ENCODE measurements at places on chromosomes 3 and 15.

GRCh38 chr15:100908466-100908865 is 10.7 kb upstream of the LRRK1 start:
- DNase-seq = no peak

DNA sequence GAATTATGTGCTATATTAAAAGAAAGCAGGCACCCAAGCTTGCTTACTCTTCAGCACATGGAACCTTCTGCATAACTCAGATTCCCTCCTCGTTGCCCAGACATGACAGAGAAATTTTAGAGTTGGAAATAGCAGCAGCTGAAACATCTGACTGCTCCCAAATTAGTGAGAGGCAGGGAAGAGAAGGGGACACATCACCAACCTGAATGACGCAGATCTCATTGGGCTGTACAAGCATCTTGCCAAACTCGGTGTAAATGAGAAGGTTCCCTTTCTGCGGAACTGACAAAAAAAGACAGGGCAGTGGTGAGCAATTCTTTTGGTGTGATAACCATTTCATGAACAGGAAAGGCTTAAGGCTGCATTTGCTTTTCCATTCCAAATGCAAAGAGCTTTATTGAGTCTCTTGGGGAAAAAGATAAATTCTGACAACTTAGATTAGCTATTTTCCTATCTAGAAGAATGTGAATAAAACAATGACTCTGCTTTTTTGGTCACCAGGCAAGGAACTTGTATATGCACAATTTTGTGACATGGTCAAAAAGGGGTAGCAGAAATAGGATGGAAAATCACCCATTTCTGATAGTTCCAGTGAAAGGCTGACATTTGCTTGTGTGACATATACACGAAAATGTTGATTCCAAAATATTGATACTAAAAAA is 35.1 kb downstream of the HGD start:
- DNase-seq = no peak

DNA sequence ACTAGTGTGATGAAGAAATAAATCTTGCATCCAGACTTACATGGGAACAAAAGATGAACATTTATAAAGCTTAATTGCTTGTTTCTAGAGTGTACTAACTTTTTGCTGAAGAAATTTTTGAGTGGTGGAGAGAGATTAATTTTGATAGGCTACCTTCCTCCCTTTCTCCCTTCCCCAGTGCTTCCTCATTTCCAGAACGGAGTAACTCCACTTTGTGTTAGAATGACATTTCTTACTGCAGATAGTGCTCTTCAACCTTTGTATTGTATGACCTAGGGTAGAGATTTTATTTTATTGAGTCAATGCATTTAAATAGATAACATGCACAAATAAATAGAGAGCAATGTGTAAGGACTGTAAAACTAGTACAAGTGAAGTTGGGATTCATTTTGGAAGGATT is 1.9 kb downstream of the ATP1B3 start:
- no peak for DNase-seq

GRCh38 chr15:51706926-51707608 is 25.8 kb downstream of the SCG3 start:
- no peak for DNase-seq

- DNase-seq = no peak
Observed at GRCh38 chr3:107942244-107942643, 148.6 kb downstream of the CD47 start.

- no peak for DNase-seq
Observed at GRCh38 chr3:12948371-12948770, 107.0 kb upstream of the RPL32 start.

GRCh38 chr3:55440104-55440708 is 46.9 kb downstream of the WNT5A start:
- no peak for DNase-seq

DNA sequence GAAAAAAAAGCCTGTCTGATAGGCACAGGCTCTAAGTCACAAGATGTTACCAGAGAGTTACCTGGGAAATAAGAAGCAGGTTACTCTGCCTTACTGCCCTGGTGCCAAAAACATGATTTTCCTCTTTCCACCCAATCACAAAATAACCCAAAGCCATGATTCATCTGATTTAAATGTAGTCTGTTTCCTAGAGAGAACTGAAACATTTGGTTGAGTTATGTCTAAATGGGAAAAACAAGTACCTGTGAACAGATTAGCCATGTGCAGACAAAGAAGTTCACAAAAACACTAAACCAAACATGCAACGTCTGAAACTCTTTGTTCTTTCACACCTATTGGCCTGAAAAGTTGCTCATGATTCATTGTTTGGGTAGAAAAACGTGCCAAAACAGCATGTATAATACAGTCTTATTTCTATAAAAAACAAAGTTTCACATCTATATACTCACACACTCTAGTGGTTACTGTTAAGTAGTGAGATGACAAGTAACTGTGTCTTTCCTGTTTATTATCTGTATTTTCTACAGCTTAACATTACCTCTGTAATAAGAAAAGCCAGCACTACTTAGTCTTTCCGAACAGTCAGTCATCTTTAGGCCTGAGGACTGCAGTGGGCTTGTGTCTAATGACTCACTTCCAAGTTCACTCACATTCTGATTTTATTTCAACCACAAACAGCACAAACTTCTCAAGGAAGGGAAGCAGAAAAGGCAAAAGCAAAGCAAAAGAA is 30.2 kb downstream of the FAM174B start:
- DNase-seq = no peak

GRCh38 chr3:105999856-106000255 is 131.0 kb upstream of the CBLB start:
- DNase-seq = no peak

DNA sequence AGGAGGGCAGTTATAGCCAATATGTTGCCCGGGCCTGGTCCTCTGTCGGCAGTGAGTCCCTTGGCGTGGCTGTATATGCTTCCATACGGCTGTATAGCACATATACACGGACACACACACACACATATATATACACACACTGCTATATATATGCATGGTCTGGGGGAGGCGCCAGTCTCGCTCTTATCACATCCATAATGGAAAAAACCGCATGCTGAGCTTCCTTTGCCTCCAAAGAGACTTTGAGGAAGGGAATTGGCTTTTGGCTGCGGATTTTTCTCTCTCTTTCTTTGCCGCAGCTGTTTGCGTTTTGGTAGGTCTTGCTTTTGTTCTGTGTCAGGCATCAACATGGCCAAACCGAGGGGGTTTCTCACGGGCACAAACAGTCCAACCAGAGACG is 11.3 kb upstream of the TMEM115 start:
- DNase-seq = peak; percentile 13

- no peak for DNase-seq
Observed at GRCh38 chr3:177731644-177732268, 534.5 kb upstream of the TBL1XR1 start.

- no peak for DNase-seq
Observed at GRCh38 chr3:40566694-40567093, 41.9 kb downstream of the ZNF621 start.

DNA sequence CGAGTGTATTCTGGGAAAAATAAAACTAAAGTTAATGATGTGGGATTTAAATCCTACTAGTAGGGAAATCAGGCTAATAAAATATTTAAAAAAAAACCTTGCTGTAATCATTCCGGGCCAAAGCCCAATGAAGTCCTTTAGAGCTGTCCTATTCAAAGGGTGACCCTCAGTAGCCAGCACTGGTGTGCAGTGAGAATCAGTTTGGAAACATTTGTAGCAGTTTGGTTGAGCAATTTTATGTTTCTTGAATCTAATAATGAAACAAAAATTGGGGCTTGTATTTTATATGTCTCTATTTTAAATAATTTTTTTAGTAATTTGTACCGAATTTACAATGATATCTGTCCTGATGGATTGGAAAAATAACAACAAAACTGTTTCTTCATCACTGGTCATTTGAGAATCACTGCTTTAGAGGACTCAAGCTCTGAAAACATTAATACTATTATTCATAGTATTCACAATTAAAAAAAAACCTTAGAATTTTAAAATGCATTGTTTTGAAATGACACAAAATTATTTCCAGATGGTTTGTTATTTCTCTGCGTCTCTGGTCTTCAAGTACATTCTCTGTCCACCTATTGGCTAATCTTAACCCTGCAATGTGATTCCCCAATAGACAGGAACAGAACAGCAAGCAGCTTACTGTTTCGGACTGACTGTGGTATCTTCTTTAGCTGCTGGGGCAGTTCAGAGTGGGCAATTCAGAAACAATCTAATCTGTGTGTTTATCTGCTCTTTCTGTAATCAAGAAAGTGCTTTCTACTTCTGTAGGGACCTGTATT is 71.2 kb downstream of the OTOL1 start:
- DNase-seq = no peak

DNA sequence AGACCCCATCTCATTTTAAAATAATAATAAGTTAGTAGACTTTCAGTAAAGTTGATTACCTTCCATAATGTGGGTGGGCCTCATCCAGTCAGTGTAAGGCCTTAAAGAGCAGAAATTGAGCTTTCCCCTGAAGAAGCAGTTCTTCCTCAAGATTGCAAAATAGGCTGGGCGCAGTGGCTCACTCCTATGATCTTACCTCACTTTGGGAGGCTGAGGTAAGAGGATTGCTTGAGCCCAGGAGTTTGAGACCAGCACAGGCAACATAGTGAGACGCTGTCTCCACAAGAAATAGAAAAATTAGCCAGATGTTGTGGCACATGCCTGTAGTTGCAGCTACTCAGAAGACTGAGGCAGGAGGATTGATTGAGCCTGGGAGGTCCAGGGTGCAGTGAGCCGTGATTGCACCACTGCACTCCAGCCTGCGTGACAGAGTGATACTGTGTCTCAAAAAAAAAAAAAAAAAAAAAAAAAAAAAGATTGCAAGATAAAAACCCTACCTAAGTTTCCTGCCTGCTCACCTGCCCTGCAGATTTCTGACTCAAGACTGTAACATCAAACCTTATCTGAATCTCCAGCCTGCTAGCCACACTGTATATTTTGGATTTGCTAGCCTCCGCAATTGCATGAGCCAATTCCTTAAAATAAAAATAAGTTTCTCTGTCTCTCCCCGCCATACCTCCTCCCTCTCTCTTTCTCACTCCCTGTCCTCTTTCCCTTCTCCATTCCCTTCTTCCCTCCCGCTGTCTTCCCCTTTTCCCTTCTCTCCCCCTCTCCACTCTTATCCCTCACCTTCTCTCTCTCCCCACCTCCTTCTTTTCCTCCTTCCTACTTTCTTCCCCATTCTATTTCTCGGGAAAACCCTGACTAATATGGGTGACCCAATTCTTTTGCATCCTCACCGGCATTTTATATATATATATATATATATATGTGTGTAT is 16.9 kb downstream of the KLHL18 start:
- DNase-seq = no peak

GRCh38 chr15:63236272-63236671 is 41.1 kb upstream of the APH1B start:
- no peak for DNase-seq

DNA sequence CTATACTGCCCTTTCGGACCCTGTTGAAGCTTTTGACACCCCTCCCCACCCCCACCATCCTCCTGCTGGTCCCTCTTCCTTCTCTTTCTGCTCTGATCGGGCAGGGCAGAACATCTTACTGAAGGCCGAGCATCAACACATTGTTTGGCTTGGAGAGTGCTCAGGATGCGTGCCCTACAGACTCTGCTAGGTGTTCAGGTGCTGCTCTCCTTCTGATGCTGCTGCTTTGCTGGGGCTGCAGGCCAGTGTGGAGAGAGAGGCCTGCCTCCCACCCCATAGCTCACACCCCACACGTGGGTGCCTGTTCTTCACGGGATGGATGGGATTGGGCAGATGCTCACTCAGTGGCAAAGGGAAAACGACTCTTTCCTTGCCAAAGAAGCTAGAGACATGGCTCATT is 89.8 kb upstream of the ONECUT1 start:
- DNase-seq = no peak

DNA sequence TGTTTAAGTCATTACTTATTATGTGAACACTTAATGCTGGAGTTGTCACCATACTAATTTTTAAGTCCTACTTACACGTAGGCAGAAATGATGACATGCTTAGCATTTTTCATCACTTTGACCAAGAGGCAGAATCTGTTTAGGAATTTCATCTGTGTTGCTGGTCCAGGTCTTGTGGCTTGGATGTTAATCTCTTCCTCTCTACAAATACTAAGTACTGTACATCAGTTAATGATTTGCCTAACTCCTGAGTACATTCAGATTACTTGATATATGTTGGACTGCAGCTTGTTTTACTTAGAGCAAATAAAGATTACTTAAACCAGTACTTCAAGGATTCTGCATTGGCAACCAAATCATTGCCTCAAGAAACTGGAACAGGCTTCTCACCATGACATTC is 8.6 kb downstream of the SNRK start:
- DNase-seq = no peak

DNA sequence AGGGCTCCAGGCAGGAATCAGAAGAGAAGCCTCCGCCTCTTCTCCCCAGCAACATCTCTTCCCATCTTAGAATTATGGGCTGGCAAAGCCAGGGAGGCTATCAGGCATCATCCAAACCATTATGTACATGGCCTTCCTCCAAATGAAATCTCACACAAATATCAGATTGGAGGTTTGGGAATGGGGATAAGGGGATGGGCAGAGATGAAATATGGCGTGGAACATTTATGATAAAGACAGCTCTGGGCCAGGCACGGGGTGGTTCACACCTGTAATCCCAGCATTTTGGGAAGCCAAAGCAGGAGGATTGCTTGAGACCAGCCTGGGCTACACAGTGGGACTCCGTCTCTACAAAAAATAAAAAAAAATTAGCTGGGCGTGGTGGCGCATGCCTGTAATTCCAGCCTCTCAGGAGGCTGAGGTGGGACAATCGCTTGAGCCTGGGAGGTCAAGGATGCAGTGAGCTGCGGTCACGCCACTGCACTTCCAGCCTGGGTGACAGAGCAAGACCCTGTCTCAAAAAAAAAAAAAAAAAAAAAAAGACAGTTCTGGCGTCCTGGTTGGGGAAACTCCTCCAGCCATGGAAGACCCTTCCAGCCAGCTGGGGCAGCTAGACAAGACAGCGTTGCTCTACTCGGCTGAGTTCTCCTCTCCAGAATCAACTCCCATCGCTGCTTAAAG is 36.6 kb downstream of the CPN2 start:
- no peak for DNase-seq

DNA sequence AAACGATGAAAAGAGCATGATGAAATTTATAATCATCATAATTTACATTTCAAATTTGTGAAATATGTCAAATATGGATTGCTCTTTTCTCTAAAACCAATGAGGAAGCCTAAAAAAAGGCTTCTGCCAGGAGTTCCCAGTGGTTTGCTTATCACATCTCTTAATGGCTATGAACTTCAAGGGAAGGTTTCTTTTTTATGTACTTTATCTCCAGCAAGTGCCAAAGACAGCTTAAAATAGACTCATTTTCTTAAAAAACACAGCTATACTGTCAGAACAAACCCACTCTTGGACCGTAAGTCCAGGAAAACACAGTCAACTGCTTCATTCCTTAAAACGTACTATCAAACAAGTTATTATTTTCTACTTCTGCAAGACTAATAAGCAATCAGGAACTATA is 80.2 kb downstream of the DLG1 start:
- DNase-seq = no peak

GRCh38 chr3:193297421-193297820 is 56.4 kb downstream of the PLAAT1 start:
- no peak for DNase-seq
